ENCODE measurements at places on chromosomes 12 and 14. TPM values are rescaled to one million over a fixed set of nuclear protein-coding genes. Genes with fewer than 3 reads are reported as not detected.

LRRC10 gene
- not detected for total RNA-seq

DNA sequence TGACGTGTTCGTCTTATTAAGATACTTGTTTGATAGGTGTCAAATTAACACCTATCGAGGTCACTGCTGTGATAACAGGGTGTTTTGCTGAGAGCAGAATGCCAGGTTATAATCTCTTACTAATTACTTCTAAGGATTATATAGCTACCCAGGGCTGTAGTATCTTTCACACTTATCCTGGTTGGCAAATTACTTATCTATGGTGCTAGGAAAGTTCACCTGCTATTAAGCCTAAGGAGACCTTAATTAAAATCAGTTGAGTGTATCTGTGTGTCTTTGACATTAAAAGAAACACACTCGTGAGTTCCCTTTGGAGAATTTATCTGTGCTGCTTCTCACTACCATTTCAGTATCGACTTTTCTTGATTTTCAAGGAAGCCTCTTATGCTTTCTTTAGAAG lies 301.6 kb upstream of the SLC16A7 start:
- ATAC-seq: no peak

DNA sequence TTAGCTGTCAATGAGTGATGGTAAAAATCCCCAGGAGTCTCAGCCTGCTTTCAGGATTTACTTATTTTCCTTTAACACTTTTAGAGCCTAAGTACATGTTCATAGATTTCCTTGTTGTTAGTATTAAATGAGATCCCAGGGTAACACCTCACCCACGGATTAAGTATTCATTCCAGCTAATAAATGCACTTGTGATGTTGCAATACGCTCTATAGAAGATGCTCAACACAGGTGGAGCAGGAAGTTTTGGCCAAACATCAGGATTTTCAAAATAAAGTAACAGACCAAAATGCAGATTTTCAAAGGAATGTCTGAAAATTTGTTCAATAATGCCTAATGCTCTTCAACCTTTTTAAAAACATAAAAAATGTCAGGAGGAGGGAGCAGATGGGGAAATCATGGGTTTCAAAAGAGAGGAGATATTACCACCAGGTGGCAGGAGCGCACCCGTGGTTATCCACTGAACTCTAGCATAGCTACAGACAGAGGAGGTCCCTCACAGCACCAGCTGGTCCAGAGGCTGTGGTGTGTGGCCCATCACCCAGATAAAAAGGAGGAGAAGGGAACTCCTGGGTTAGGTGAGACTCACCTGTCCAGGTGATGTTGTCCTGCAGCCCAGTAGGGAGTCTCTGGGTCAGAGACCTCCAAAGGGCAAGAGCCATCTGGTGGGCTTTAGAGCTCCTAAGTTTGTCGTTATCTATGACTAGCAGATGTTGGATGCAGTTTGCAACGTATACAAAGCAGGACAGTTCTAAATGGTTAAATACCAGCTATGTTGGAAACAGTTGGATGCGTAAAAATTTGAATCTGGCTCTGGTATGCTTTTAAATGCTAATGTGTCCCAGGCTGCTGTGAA lies 1158.4 kb upstream of the TMEM132C start:
- no peak for ATAC-seq

GRCh38 chr12:13218641-13219040 lies 22.1 kb downstream of the EMP1 start:
- peak; percentile 1 for ATAC-seq

- peak; percentile 73 for ATAC-seq
Observed at GRCh38 chr12:48001505-48002413, 2.5 kb downstream of the COL2A1 start.

Data from motor neuron (in vitro differentiated cells).